ENCODE measurements at places on chromosomes 7 and 10.

GRCh38 chr7:35430547-35431153 is 176.8 kb upstream of the TBX20 start:
- DNase-seq = peak; percentile 54

DNA sequence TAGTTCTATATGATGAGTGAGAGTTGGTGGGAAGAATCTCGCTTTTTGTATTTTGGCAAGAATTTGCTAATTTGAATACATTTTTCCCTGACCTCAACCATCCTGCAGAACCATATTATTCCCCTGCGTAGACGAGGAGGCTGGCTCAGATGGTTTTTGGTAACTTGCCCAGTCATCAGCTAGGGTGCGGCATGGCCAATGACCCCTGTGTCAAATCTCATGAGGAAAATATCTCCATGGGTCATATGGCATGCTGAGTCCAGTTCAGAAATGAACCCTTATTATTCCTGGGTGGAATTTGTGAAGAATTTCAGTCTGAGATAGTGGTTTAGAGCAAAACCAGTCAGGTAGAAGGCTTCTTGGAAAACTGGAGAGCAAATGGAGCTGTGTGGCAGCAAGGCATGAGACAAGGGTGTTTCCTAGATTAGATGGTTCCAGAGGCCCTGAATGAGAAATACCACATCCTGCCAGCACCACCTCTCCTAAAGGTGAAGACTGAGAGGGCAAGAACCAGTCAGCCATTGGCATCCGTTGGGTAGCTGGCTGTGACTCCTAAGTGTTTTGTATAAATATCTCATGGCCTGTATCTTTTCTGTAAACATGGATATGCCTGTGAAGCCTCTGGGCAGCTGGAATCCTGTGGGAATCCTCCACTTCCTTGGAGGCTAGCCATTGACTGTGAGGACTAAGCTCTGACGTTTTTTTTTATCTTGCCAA is 5.8 kb upstream of the UPP1 start:
- peak; percentile 88 for DNase-seq

DNA sequence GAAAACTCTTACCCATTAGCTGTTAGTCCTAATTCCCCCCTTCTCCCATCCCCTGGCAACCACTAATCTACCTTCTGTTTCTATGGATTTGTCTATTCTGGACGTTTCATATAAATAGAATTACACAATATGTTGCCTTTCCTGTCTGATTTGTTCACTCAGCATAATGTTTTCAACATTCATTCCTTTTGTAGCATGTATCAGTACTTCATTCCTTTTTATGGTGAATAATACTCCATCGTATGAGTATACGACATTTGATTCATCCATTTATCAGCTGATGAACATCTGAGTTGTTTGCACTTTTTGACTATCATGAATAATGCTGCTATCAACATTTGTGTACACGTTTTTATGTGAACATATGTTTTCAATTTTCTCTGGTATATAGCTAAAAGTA is 4.4 kb upstream of the FRAT1 start:
- no peak for DNase-seq

DNA sequence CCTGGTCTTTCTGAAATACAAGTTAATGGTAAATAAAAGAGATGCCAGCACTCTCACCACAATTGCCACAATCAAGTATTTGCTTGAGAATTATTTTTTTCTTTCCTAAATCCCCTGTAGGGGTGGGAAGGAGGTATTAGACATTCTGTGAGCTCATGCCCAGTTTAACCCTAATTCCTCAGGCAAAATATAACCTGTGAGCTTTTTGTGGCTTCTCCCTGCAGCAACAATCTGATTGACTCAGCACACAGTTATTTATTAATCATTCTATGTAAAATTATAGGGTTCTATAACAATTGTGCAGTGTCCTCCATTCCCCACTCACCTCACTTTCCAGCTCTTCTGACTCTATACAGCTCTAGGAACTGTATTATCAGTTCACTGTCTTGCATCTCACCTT is 66.3 kb downstream of the GLI3 start:
- peak; percentile 47 for DNase-seq

DNA sequence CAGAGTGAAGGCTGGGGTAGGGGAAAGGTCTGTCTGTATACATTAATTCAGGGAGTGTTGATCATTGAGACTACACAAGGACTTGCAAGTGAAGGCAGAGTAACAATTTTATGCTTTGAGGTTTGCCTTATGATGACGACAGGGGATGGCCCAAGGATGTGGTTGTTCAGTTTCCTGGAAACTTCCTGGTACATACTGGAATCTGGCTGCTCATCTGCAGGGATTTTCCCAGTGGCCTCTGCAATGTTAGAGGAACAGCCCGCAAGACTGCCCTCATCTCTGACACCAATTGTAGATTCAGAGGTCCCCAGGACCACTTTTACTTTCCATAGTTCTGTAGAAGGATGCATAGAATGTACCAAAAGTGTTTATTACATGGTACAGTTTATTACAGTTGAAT is 189.6 kb downstream of the TMEM178B start:
- no peak for DNase-seq

DNA sequence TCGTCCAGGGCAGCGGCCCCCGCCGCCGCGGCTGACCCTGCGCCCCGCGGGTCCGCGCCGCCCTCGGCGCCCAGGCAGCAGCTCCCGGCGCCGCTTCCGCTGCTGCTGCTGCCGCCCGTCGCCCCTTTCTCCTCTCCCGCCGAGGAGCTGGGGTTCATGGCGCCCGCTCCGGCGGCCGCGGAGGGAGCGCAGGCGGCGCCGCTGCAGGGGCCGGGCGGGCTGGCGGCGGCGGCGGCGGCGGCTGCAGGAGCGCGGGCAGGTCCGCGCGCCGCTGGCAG is 286 bp downstream of the DGKI start:
- peak; percentile 27 for DNase-seq

- DNase-seq = no peak
These were observed 259.7 kb downstream of the CALN1 start for GRCh38 chr7:72152161-72153131.

DNA sequence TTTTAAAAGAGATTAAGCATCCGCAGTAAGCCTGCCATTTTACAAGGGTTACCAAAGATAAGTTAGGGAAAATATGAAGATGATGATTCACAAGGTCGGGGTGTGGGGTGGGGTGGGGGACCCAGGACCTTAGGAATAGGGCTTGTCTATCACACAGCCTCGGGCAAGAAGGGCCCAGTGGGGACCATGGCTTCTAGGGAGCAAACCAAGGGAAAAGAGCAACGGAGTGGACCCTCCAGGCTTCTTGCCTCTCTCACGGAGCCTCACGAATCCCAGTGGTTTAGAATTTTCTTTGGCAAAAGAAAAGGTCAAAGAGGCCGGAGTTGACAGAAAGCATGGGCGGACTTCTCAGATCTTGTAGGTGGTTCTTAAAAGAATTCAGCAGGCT is 1.3 kb downstream of the PRKCQ start:
- no peak for DNase-seq

DNA sequence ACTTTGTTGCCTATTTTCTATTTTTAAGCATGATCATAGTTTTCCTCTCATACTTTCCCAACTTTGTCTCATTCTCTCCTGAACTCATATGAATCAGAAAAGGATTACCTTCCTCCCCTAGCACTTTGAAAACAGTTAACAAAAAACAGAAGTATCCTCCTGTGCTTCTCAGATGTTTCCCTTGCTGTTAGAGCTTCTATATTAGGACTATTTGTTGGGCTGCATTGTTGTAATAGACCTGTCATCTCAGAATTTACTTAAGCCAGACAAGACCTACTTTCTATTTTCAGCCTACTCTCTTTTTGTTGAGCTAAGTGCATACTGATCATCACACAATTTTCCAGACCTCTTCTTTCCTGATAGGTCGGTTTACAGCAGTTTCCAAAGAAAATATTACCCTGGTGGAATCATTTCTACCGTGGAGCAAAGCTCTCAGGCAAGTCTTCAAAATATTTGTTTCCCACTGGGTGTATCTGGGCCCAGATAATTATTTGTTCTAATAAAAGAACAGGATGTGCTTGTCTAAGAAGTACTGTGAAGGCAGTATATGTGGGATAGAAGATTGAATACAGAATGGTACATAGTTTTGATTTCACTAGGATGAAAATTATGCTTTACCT is 411.9 kb upstream of the KLF6 start:
- peak; percentile 56 for DNase-seq

- no peak for DNase-seq
These were observed 2.7 kb downstream of the CCSER2 start for GRCh38 chr10:84331091-84331490.

- no peak for DNase-seq
These were observed 240.8 kb downstream of the LRMDA start for GRCh38 chr10:75672111-75672671.

- no peak for DNase-seq
These were observed 131.9 kb downstream of the TMEM26 start for GRCh38 chr10:61321041-61321857.

DNA sequence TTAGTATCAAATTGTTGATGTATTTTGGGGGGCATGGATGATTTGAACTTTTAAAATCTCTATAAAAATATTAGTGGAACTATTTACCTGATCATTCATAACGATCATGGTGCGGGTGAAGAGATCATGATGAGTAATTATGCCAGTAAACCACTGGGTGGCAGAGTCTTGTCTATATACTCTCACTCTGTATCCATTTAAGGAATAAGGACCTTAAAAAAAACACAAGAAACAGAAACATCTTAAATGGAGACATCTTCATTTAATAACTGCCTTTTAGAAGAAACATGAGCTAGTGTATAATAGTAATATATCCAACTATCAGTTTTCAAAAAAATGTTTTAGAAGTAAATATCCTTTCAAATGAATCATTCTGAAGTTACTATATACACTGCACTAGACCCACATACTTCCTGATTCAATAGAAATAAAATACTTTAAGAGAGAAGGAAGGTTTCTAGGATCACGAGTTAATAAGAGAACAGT is 84.0 kb downstream of the NRBF2 start:
- DNase-seq = peak; percentile 67

- DNase-seq = no peak
These were observed 16.1 kb upstream of the TMEM178B start for GRCh38 chr7:141057788-141058187.

- DNase-seq = peak; percentile 27
These were observed 36.1 kb upstream of the CUL1 start for GRCh38 chr7:148662646-148663045.

- DNase-seq = peak; percentile 75
These were observed 40.9 kb downstream of the NUDCD3 start for GRCh38 chr7:44449584-44449928.

DNA sequence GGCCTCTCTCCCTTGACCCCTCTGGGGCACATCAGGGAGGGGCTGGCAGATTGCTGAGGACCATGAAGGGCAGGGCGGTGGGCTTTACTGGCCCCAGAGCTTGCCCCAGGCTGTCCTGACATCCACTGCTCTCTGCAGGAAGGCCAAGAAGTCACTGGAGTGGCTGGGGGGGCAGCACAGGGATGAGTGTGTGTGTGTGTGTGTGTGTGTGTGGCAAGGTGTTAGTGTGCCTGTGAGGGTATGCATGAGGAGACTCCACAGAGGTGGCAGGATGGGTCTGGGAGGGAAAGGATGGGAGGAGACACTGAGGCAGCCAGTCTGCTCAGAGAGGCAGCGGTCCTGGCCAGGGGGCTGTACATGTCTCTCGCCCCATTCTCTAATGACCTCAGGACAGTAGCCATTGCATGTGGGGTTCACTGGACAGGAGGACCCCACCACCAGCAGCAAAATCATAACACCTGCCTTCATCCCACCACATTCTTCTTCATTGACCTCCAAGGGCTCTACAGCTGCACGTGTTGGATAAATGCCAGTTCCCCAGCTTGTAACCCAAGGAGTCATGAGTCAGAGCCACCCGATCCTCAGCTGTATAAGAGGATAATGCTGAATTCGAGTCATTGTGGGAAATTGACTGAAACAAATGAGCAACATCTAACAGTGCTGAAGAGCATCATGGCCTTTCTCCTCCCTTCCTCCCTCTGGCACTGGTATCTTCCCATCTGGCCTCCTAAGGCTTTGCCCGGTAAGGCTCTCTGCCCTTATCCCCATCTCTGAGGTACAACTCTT is 720.5 kb downstream of the GRID1 start:
- peak; percentile 72 for DNase-seq

- peak; percentile 59 for DNase-seq
These were observed 269.3 kb downstream of the BICC1 start for GRCh38 chr10:58781873-58782488.

- DNase-seq = peak; percentile 58
These were observed 31.1 kb downstream of the TBATA start for GRCh38 chr10:70753841-70754621.

- no peak for DNase-seq
These were observed 55.7 kb upstream of the CDK1 start for GRCh38 chr10:60722623-60723022.

DNA sequence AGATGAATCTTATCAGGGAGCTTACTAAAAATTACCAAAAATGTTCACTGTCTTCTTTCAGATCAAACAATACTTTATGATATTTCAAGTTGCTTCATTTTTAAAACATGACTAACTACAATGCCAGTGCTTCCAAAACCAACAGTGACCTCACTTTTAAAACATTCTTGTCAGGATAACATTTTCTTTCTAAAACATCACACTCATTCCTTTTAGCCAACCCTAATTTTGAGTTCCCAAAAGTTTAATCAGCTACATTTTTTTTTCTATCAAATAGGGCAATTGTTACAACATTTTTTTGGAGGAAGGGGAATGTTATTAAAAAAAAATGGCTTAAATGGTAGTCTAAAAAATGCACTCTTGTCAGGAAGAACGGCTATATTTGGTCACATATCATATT is 37.3 kb downstream of the RTKN2 start:
- peak; percentile 95 for DNase-seq

GRCh38 chr7:157787275-157787701 is 450.5 kb downstream of the DNAJB6 start:
- no peak for DNase-seq

- no peak for DNase-seq
These were observed 43.6 kb downstream of the TSPAN15 start for GRCh38 chr10:69494626-69495558.

GRCh38 chr7:10685040-10685439 is 288.6 kb upstream of the PHF14 start:
- DNase-seq = no peak

DNA sequence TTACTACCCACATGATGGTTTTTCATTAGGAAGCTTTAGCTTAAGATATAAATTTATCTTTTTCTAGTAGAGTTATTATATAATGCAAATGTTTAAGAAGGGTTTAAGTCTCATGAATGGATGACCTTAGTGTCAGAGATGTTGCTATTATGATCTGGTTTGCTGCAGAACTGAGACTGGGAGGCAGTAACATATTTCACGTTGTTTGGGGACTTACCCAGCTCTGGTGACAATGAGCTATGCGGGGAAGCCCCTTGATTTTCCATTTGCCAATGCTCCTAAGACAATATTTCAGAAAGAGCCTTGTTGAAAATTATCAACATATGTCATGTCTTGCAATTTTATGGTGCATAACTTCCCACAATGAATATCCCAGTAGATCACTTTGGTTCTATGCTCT is 754.6 kb downstream of the REEP3 start:
- DNase-seq = no peak
